Neural progenitor cell (in vitro differentiated cells): ENCODE measurements at places on chromosomes 3 and 15. TPM values are rescaled to one million over a fixed set of nuclear protein-coding genes. Genes with fewer than 3 reads are reported as not detected.

Gene PIGZ
- 1.2 TPM in 1 of 2 replicates, not detected in the other for total RNA-seq

Gene GABRG3
- 1.7 and 3.4 TPM in 2 replicates for total RNA-seq

Gene RTP3
- total RNA-seq = not detected in 2 replicates

Gene GHRL
- not detected in 2 replicates for total RNA-seq

Gene ELL3
- total RNA-seq = 3.1 and 5.1 TPM in 2 replicates

Gene TMEM158
- 2.7 and 5.5 TPM in 2 replicates for total RNA-seq

DNA sequence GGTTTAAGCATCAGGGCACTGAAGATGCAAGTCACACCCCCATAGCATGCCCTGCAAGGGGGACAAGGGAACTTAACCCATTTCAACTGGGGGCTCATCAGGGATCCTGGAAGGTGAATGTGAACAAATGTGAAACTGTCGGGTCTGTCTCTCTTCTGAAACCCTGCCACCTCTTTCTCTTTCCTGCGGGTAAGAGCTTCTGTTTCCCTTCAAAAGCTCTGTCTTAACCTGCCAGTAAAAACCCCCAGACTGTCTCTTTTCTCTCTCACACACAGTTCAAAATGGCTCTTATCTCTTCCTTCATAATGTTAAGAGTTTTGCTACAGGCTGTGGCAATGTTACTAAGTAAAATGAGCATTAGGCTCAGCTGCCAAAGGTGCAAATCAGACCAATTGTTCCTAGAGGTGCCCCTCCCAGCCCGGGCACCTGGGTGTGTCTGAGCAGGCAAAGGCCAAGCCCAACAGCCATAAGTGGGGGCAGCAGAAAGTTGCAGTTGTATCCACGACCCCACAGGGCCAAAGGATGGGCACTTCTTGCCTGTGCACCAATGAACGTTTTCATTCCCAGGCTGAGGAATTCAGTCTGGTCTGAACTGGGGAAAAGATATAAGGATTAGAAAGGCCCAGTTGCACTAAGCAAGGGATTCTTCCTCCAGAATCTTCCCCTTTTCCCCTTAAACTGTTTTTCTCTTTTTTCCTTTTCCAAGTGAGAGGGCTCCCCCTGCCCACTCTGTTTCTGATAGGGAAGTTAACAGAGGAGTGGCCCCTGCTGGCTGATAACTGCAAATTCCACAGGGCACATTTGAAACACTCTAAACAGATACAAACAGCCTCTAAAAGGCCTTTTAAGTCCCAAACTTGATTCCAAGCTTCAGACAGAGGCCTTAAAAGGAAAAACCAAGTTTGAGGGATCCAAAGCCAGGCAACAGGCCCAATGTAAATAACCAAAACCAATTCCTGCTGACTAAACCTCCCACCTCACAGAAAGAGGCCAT lies 113.8 kb upstream of the EPHA6 start:
- DNase-seq = peak; percentile 56

GRCh38 chr3:132255041-132255745 lies 62.0 kb upstream of the ACP3 start:
- no peak for DNase-seq

GRCh38 chr15:31513178-31513577 lies 186.5 kb downstream of the KLF13 start:
- no peak for DNase-seq

DNA sequence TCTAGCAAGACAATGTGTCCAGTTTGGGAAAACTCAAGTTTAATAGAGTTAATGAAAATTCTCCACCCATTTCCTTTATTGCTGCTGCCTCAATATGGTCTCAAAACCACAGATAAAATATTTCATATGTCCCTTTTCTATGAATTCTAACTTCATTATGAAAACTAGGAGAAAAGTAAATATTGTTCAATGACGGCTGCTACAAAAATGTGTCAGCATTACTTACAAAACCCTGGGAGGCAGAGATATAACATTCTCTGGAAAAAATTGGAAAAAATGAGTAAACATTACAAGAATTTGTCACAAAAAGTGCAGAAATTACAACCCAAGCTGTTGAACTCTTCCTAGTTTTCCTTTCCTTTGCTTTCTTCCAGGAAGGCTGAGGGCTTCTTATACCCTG lies 22.2 kb upstream of the FBN1 start:
- DNase-seq = no peak

DNA sequence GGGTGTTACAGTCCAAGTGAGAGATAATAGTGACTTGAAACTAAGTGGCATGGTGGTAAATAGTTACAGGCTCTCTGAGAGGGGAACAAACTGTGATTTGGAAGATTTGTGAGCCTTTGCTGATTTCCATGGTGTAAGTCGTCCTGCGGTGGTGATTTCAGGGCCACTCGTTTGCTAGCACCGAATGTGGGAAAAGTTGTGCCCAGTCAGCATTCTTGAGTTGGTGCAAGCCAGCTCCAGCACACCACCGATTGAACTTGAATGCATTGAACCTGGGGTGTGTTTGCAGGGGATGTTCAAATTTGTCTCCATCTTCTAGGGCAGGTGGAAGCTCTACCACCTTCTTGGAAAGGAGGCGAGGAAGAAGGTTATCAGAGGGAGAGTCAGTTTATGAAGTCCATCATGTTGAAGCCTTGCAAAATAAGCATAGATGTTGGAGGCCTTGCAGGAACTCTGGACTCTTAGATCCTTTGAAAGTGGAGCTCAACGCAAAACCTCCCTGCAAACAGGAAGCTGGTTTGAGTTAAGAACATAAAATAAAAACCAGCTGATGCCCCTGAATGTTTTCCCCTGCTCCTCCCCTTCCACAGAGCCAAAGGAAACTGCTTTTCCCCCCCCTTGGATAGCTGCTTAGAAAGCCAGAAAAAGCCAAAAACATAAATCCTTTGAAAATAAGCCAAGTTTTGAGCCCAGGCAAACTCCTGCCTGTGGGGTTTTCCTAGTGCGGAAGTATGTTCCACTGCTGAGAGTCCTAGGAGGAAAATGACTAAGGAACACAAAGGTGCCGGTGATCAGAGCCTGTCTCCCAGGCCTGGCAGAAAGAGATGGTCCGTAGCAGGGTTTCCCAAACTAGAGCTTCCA lies 21.9 kb downstream of the MAPKBP1 start:
- DNase-seq = no peak

GRCh38 chr3:18847583-18848197 lies 300.6 kb upstream of the KCNH8 start:
- peak; percentile 28 for DNase-seq

DNA sequence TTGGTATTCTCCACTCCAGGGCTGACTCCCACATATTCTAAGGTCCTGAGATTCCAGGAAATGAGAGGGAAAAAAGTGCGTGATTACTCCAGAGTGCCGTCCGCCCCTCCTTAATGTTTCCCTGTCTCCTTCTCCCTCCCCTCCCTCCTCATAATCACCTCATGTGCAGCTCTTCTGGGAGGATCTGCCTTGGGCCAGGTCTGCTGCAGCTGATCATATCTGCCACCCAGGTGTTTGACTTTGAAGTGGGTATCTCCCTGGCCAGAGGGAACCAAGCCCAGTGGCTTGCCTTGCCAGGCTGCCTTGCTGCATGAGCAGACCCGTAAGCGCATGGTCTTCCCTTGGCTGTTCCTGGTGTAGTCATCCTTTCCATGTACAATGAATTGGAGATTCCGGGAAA lies 28.1 kb upstream of the LRTM1 start:
- no peak for DNase-seq

GRCh38 chr3:149247929-149248691 lies 26.5 kb upstream of the CP start:
- DNase-seq = no peak

DNA sequence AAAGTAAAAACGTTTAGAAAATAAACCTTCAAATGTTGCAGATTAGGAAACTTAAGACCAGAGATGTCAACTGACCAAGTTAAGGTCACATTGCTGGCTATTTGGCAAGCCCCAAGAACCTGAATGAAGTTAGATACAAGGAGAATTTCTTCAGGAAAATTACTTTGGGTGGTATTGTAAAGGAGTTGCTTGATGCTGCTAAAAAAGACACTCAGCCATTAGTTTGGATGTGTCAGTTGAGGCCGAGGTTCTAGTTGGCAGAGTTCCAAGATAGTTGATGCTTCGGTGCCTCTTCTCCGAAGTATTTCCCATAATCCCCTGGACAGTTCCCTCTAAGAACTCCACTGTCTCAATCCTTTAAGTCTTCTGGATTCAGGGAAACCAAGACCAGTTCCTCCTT lies 24.3 kb downstream of the SIAH2 start:
- no peak for DNase-seq

GRCh38 chr15:69955240-69955894 lies 142.3 kb downstream of the TLE3 start:
- DNase-seq = no peak

DNA sequence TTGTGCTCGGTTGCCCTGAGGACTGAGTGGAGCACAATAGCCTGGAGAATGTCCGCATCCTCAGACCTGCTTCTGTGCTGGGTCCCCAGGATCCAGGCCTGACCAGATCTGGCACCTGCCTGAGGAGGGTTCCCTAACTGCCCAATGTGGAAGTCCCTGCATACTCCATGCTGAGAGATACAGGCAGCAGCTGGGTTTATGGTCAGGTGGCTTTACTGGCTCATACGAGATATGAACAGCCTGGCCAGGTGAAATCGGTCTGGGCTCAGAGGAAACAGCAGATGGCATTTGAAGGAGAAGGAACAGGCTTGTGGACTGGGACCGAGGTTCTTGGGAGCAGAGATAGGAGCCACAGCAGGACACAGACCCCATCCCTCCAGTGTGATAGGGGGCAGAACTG lies 18.2 kb upstream of the KIF23 start:
- no peak for DNase-seq

GRCh38 chr3:32421991-32422859 lies 30.6 kb downstream of the CMTM7 start:
- DNase-seq = no peak

DNA sequence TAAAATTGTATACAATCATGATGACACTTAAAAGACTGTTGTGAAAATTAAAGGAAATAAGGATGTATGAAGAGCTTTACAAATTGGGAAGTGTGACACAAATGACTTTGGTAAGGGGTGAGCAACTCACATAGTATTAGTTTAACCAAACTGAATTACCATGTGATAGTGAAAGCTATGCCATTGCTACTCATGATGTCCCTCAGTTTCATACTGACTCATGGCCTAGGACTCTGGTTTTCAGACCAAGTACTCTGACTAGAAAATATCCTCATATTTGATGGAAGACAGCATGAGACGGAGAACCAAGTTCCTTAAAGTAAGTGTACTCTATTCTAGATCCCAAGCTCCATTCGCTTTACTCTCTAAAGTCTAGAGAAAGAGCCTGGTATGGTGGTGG lies 203.2 kb upstream of the ICE2 start:
- DNase-seq = no peak

DNA sequence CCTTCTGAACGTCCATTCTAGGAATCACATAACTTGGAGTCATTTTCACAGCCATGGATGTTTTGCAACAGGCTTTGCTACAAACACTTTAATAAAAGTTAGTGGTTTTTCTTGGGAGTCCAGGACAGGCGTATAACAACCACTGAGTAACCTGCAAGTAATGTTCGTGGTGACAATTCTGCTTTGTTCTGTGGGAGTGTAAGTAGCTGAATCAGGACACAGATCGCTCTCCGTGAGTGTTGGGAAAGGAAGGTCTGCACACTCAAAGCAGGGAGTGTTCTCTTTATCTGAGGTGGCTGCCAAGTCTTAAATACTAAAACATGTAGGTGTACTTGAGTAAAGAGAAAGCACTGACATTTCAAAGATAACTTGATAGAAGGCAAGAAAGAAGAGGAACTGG lies 7.9 kb upstream of the BNC1 start:
- DNase-seq = no peak

GRCh38 chr3:127016043-127016343 lies 33.1 kb downstream of the PLXNA1 start:
- DNase-seq = no peak

GRCh38 chr3:56610669-56611335 lies 53.8 kb downstream of the CCDC66 start:
- DNase-seq = no peak

GRCh38 chr3:10672422-10672821 lies 143.6 kb upstream of the SLC6A11 start:
- DNase-seq = no peak

- no peak for DNase-seq
Observed at GRCh38 chr15:99446565-99447496, 119.0 kb upstream of the MEF2A start.

- DNase-seq = peak; percentile 30
Observed at GRCh38 chr3:94004301-94004910, 24.0 kb downstream of the STX19 start.

DNA sequence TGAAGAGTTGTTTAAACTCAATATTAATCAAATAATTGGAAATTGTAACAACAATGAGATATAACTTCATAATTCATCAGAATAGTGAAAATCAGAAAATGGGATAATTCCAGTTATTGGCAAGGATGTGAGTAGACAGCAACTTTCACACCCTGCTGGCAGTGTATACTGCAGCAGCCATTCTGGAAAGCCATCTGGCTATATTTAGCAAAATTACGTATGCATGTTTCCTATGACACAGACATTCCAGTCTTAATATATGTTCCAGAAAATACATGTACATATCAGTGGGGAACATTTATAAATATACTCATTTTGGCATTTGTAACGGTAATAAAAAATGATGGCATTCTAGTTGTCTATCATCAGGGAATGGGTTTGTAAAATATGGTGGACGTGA lies 564.1 kb downstream of the GBE1 start:
- no peak for DNase-seq

DNA sequence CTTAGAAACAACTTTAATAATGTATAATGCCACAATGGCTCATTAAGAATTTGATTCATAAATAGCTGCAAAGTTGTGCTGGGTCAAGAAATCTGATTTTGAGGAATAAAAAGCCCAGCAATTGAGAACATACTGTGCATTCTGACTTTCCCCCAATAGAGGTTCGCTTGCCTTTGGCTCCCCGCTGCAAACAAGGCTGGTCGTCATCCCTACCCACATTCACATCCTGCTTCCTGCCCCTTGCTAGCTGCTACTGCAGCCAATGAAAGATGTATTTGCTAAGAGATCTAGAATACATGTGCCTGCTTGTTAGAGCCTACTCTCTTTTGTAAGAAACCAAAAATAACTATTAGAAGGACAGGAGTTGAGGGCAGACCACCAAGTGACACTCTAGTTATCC lies 51.8 kb upstream of the GUCA1C start:
- no peak for DNase-seq

DNA sequence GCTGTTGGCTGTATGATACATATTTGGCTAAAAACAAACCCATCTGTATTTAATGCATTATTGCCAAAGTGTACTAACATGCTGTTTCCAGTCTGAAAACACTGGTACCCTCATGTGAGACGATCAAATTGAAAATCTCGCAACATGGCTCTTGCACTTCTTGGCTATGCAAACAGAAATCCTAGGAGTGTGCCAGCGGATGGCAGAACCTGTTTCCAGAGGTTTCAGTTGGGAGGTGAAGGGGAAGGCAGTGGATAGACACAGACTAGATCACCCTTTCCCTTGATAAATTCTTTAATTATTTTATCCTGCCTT lies 350.3 kb downstream of the TUSC7 start:
- DNase-seq = no peak
